ENCODE measurements at places on chromosomes 7 and 10. TPM values are rescaled to one million over a fixed set of nuclear protein-coding genes. Genes with fewer than 3 reads are reported as not detected.

The GNG11 gene
- total RNA-seq, result 1.2 TPM

The MOGAT3 gene
- not detected for total RNA-seq

The MDFIC gene
- total RNA-seq, result not detected

The ITPRID1 gene
- total RNA-seq, result not detected

The MBL2 gene
- total RNA-seq, result not detected

The FEZF1 gene
- total RNA-seq, result not detected

The LIPM gene
- total RNA-seq, result not detected

The PNLIPRP2 gene
- not detected for total RNA-seq

The AKR1C4 gene
- total RNA-seq, result not detected

DNA sequence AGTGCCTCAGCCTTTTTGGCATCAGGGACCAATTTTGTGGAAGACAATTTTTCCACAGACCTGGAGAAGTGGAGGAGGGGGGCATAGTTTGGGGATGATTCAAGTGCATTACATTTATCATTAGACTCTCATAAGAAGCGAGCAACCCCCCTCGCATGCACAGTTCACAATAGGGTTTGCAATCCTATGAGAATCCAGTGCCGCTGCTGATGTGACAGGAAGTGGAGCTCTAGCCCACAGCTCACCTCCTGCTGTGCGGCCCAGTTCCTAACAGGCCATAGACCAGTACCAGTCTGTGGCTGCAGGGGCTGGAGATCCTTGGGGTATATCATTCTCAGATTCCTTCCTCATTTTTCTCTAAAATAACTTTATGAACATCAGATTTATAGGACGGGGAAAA lies 50.8 kb downstream of the ATAD1 start:
- no peak for DNase-seq

DNA sequence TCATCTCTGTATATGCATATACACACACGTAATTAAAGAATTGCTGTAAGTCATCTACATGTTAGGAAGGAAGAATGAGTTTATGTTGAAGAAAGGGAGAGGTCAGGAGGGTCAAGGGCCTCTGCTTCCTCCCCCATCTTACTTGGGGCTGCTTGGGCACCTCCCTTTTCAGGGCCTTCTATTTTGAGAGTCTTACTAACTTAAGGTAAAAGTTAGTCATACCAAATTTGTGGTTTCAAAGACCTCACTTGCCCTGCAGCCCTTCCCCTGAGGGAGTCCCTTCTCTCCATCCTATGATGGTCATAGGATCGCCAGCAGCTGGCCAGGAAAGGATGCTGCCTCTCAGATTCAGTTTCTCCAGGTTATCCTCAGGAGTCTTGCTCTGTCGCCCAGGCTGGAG lies 2.6 kb downstream of the PLEKHS1 start:
- no peak for DNase-seq

DNA sequence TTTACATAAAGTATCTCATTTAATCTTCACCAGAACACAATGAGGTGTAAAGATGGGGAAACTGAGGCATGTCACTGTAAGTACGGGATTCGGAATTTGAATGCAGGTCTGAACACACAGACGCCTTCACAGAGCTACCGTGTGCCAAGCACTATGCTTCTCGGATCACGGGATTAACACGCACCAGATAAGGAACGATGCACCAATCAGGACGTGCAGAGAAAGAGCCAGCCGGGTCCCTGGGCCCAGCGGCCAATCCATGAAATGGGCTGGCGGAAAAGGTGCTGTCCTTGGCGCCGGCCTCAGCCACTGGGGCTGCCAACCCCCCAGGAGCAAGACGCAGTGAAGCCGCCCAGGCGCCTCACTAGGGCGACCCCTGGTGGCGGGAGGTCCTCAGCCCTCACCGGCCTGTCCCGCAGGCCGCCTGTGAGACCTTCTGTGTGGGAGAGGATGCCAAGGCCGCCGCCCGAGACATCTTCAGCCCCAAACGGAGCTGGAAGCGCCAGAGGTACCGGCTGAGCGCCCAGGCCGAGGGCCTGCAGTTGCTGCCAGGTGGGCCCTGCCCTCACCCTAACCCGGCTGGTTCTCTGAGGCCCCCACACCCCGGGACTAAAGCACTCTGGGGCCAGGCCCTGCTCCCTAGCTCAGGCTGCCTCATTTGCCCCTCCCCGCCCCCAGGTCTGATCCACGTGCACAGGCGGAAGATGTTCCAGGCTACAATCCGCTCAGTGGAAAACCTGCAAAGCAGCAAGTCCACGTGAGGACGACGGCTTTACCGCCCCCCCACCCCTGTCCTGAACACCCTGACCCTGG lies 15.6 kb downstream of the ATG9B start:
- DNase-seq, result peak; percentile 73

DNA sequence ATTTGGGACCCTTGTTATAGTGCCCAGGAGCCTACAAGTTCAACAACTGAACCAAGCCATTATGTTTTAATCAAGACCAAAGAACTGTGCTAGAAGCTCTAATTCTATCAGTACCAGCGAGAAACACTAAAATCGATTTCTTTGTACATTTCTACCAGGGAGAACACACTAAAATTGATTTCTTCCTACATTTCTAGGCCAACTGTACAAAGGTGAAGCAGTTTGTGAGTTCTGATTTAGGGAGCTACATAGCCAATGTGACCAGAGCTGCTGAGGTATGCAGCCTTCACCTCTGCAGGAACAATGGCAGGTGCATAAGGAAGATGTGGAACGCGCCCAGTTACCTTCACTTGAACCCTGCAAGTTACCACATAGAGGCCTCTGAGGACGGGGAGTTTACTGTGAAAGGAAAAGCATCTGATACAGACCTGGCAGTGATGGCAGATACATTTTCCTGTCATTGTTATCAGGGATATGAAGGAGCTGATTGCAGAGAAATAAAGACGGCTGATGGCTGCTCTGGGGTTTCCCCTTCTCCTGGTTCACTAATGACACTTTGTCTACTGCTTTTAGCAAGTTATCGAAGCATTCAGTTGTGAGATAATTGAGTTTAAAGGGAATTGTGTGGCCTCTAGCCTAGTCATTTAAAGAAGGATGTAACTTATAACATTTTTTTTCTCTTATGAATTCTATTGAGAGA lies 31.7 kb downstream of the HYAL4 start:
- no peak for DNase-seq

GRCh38 chr7:33936503-33936902 lies 31.2 kb downstream of the BMPER start:
- no peak for DNase-seq

GRCh38 chr10:112524641-112525040 lies 77.6 kb downstream of the VTI1A start:
- DNase-seq, result no peak

DNA sequence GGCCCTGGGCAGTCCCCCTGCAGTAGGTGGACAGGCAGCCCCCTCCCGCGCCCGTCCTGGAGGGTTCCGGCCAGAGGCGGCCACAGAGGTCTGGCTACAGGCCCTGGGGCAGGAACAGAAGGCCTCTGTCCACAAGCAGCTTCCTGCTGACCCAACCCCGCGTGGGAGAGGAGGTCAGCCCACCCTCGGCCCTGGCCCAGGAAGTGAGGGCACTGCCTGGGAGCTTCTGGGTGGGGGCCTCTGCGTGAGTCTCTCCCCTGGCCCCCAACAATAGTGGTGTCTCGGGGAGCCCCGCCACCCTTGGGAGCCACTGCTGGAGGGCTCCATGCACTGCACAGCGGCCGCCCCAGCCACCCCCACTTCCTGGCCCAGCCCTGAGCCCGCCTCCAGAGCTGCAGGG lies 4.7 kb downstream of the MICALL2 start:
- DNase-seq, result no peak

DNA sequence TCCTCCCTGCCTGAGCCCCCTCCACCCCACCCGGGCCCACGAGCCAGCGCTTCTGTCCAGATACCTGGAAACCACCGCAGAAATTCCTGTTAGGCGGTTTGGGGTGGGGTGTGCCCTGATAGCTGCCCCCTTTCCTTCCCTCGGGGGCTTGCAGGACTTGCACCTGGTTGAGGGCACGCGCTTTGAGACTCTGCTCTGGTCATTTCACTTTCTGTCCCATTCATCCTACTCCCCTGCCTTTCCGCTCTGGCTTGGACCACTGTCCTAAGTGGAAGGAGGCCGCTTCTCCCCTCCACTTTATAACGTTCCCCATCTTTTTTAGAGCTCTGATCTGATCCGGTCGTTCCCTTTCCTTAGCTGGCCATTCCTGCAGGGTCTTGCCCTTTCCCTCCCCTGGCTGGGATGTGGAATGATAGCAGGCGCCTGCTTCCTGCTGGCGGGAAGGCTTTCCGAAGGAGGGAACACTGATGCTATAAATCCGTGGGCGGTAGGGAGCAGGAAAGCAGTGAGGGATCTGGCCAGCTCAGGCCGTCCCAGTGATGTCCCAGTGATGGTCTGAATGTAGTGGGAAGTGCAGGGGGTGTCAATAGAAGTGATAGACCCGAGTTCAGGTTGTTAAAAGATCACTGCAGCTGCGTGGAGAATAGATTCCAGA lies 852 bp upstream of the PRKAR1B start:
- DNase-seq, result no peak

DNA sequence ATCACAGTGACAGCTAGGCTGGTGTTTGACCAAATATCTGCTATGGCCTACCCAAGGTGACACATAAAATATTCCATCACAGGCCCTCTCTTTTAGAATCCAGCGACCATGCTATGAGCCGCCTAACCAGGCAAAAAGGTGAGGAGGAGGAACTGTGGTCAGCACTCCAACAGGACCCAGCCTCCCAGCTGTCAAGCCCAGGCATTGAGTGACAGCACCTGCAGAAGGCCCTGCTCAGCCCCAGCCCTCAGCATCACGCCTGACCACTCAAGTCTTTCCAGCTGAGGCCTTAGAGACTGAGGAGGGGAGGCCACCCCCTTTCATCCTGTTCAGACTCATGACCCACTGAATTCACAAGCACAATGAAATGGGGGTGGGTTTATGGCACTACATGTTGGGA lies 43.0 kb downstream of the CXCL12 start:
- DNase-seq, result no peak

DNA sequence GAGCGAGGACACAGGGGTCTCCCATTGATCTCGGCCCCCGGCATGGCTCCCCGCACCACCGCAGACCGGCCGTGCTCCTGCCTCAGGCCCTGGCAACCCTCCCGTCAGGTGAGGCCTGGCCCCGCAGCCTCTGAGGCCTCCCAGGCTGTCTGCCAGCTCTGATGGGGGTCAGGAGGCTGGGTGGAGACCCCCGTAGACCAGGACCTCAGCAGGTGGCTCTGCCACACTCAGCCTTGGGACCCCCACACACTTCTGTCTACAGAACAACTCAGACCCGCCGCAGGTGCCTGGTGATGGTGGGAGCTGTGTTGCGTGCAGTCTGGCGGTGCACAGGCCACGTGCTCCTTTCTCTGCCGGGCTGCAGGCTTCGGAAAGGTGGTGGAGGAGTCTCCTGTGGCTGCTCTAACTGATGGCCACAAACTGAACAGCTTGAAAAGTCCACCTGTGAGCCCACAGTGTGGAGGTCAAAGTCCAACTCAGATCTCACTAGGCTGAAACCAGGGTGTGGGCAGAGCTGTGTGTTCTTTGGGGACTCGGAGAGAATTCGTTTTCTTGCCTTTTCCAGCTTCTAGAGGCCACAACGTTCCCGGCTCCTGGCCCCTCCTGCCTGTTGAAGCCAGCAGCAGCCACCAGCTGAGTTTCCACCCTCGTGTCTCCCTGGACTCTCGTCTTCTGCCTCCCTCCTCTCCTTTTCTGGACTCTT lies 62.5 kb downstream of the PWWP2B start:
- no peak for DNase-seq

DNA sequence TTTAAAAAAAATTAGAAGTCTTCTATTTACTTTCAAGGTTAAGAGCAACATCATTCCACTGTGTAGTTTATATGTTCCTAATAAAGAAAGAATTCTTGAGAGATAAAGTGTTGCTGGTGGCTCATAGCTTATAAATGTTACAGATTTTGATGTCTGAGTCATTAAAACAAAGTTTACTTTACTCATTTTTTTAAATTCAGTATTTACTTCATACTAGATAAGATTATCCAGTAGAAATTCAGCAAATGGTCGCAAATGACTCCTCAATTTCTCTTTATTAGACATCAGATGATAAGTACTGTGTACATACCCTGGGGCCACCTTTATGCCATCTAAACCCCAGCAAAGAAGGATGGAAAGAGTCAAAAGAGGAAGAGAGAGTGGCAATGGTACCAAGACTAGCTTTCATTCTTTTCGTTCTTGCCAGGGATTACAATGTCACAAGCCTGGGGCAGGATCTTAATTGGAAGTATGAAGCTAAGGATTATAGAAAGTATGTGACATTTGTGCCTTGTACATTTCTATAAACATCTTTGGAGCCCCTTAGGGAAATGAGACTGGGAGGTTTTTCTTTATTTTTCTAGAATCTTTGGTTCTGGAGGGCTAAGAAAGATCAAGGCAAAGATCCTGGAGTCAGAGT lies 206.1 kb downstream of the CHRM2 start:
- DNase-seq, result no peak

GRCh38 chr10:63578501-63578900 lies 57.3 kb downstream of the REEP3 start:
- DNase-seq, result no peak

DNA sequence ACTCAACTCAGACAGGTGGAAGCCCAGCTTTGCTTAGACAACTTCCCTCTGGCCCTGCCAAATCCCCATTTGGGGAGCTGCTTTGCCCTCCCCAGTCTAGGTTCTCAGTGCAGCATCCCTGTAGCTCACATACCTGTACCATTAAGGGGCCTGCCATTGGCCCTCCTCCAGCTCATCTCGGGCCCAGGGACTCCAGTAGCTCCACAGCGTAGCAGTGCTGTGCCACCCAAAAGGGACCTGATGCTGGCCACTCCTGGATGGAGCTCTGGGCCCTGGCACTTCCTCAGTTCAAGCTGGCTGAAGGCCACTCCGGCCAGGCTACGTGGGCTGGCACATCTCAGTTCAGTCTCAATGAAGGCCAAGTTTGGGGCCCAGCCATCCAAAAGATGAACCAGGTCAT lies 7.4 kb downstream of the LRIT1 start:
- no peak for DNase-seq

DNA sequence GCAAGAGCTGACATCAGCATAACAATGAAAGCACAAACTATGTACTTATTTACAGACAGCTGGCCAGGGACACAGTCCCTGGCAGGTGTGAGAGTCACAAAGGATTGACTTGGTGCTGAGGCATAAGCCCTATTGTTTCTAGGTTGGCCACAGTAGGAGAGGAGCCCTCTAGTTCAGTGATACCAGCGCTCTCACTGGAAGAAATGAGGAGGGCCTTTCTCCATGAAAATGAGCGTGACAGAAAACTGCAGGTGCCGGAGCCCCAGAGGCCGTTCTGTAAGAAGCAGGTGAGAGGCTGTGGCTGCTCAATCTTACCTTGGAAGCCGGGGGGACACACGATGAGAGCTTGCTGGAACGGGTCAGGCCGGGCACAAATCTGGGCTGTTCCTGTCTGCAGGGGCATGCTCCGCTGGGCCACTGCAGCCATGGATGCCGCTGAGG lies 90.5 kb downstream of the CLEC2L start:
- DNase-seq, result no peak

GRCh38 chr7:29749701-29750321 lies 56.5 kb upstream of the WIPF3 start:
- no peak for DNase-seq

Data from OCI-LY7 (cell line).